ENCODE measurements at places on chromosomes 11 and 22.

- H3K4me1 ChIP-seq: no peaks in the 10 kb centered on the region
- DNase-seq: no peak
- no peaks in the 10 kb centered on the region for H3K36me3 ChIP-seq
- H3K27me3 ChIP-seq: no peaks in the 10 kb centered on the region
- no peak overlapping the region for H3K4me3 ChIP-seq
Measured at GRCh38 chr11:134476435-134477021, 64.5 kb upstream of the B3GAT1 start.

- no peak overlapping the region for H3K4me3 ChIP-seq
- H3K36me3 ChIP-seq: no peaks in the 10 kb centered on the region
- H3K27ac ChIP-seq: peak overlapping the region; percentile 70
- no peaks in the 10 kb centered on the region for H3K27me3 ChIP-seq
- DNase-seq: no peak
Measured at GRCh38 chr11:119700536-119701346, 28.3 kb downstream of the NECTIN1 start.

- peaks cover 23% of the 10 kb centered on the region for H3K4me1 ChIP-seq
- H3K27ac ChIP-seq: no peak overlapping the region
- no peak for DNase-seq
- no peaks in the 10 kb centered on the region for H3K36me3 ChIP-seq
- H3K4me3 ChIP-seq: no peak overlapping the region
Measured at GRCh38 chr11:122138744-122139594, 23.0 kb upstream of the BLID start.

DNA sequence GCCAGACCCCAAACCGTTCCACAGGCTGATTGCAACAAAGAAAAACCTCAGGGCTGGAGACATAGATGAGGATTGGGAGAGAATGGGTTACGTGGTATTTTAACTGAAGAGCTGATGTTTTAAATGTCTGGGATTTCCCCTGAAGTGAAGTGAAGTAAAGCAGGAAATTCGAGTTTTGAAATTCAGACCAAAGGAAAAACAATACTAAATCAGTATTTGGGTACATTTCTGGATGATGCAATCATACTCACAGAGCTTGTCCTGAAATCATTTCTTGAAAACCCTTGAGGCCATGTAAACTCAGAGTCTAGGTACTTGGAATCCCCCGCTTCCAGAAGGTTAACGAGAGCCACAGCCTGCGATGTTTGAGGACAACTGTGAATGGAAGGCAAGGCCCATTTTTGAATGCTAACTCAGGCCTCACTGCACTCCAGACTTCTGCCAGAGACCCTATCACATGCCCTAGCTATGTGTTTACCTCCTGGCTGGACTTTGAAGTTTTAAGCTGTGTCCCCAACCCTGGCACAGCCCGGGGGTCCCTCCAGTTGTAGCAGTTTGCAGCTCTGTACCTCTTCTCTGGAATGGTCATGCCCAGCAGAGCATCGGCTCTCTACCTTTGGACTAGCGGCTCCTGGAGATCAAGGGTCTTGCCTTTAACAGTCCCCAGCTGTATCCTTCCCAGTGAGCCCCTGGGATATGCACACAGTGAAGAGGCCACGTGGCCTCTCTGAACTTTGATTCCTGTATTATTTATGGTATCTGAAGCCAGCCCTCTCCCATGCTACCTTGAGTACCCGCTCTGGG, 5.4 kb upstream of the FTH1 start:
- H3K27ac ChIP-seq: peak overlapping the region; percentile 99
- peaks cover 58% of the 10 kb centered on the region for H3K4me1 ChIP-seq
- H3K27me3 ChIP-seq: no peaks in the 10 kb centered on the region
- no peaks in the 10 kb centered on the region for H3K36me3 ChIP-seq
- no peak for DNase-seq
- H3K4me3 ChIP-seq: peak overlapping the region; percentile 29

GRCh38 chr11:60563553-60564235, 48.5 kb downstream of the MS4A13 start:
- H3K27me3 ChIP-seq: no peaks in the 10 kb centered on the region
- no peak for DNase-seq
- H3K36me3 ChIP-seq: no peaks in the 10 kb centered on the region
- H3K4me3 ChIP-seq: no peak overlapping the region

DNA sequence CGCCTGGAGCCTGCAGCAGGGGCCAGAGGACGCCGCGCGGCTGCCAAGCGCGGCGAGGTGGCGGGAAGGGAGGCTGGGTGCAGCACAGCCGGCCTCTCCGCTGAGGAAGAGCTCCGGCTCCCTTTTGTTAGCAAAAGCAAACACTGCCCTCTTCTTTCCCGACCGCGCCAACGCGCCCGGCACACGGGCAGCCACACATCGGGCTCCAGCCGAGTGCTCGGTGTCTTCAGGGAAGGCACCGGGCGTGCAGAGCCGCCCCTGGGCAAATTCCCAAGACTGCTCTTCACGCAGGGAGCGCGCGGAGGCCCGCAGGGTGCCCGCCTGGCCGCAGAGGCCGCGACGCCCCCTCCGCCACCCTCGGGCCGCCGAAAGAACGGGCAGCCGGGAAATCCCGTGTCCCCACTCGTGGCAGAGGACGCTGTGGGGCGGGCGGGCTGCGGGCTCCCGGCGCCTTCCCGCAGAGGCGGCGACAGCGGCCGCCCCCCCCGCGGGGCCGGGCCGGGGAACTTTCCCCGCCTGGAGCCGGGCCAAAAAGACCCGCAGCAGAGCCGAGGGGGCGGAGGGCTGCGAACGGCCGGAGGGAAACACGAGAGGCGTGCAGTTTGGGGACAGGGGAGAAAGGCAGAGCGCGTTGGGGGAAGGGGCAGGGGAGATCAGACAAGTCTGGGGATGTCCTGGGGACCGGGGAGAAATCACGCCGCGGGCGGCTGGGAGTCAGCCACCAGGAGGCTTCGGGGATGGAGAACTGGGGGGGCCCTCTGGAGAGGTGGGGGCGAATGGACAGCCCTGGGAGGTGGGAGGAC, 931 bp downstream of the CADM1 start:
- no peaks in the 10 kb centered on the region for H3K36me3 ChIP-seq
- H3K4me1 ChIP-seq: peaks cover 34% of the 10 kb centered on the region
- H3K27me3 ChIP-seq: no peaks in the 10 kb centered on the region
- H3K27ac ChIP-seq: peak overlapping the region; percentile 54

GRCh38 chr11:14376920-14377319, 17.9 kb upstream of the RRAS2 start:
- H3K4me1 ChIP-seq: peaks cover 12% of the 10 kb centered on the region
- no peaks in the 10 kb centered on the region for H3K27me3 ChIP-seq
- H3K27ac ChIP-seq: no peak overlapping the region
- no peak overlapping the region for H3K4me3 ChIP-seq
- no peaks in the 10 kb centered on the region for H3K36me3 ChIP-seq
- DNase-seq: no peak
